ENCODE measurements at places on chromosomes 5 and 9.

DNA sequence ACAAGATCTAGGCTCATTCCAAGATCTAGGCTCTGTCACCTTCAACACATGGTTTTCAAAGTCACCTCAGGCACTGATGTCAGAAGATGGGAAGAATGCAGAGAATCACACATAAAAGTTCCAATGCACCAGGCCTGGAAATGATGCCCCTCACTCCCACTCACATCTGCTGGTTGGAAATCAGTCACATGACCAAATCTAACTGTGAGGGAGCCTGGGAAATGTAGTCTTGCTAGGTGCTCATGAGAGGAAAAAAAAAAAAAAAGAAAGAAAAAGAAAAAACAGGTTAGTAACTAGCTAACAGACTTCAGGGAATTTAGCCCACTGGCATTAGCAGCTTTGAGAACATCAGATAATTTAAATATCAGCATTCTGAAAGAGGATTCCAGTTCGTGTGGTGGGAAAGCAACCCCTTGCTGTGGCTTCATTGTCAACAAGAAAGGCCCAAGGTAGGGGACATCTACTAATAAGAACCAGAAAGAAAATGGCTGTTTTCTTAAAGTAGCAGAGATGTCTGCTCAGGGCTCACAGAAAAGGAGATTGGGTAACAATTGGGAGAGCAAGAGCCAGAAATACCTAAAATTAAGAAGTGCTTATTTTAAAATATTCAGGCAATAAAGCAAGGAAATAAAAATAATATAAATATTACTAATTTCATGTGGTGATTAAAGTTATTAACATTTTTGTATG, 614.3 kb downstream of the ACTL7B start:
- DNase-seq, result no peak

DNA sequence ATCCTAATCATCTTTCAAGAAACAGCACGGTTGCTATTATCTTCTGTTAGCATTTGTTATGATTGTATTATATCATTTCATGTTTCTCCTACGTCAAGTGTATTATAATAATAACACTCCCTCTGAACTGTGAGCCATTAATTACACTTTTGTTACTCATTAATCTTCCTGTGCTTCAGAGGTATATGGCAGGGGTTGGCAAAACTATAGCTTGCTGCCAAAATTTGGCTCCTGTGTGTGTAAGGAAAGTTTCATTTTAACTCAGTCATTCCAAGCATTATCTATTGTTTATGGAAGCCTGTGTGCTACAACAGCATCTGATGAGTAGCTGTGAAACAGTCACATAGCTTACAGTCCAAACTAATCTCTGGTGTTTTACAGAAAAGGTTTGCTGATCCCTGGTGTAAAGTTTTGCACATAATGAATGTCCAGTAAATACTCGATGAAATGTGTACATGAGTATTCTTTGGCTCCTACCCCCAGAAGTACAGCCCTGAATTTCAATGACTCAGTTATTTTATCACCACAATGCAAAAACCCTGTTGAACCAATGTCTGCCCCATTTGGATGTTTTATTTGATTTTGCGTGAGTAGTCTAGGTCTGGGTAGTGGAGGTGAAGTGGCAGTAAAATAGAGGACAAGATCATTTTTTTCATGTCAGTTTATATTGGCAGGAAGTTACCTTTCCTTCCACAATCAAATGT, 648.2 kb downstream of the MAT2B start:
- no peak for DNase-seq

GRCh38 chr5:72455476-72455875, 51.7 kb downstream of the ZNF366 start:
- no peak for DNase-seq

DNA sequence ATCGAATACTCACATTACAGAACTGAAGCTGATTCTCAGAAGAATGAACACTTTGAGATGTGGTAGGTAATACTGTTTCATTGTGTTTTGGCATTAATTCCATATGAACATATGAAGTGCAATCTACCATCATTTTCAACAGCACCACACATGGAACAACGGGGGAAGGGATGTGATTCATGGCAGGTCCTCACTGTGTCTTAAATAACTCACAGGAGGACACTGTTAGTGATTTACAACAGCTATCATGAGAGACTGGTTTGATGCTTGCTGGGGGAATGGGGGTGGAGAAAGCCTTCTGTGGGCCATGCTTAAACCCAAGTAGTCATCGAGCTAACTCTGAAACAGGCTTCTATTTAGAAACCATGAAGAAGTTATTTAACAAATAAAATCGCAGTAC, 232.9 kb downstream of the SPOCK1 start:
- DNase-seq, result no peak

GRCh38 chr9:87035879-87036278, 88.6 kb upstream of the GAS1 start:
- no peak for DNase-seq

DNA sequence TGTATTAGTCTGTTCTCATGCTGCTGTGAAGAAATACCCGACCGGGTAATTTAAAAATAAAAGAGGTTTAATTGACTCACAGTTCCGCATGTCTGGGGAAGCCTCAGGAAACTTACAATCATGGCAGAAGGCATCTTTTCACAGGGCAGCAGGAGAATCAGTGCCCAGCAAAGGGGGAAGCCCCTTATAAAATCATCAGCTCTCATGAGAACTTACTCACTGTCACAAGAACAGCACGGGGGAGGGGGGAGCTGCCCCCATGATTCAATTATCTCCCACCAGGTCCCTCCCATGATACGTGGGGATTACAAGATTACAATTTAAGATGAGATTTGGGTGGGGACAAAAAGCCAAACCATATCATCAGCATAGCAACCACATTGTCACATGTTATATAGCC, 102.5 kb downstream of the GPBP1 start:
- DNase-seq, result peak; percentile 7

DNA sequence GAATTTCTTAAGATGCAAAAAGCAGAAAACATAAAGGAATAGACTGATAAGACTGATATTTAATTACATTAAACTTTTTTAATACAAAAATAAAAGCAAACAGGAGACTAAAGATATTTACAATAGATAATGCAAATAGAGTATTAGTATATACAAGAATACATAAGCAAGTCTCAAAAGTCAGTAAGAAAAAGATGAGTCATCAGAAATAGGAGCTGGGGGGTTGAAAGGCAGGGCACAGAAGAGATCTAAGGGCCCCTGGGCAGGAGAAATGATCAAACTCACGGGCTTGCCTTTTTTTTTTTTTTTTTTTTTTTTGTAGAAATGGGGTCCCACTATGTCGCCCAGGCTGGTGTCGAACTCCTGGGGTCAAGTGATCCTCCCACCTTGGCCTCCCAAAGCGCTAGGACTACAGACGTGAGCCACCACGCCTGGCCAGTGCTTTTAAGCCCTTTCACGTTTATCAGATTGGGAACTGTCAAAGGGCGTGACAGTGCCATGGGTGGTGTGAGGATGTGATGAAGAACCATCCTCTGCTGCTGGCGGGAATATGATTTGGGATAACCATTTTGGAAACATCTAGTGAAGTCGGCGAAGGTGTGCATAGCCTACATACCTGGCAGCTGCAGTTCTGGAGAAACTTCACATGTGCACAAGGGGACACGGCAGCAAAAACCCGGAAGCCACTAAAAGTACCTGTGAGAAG, 126.1 kb downstream of the CACNA1B start:
- no peak for DNase-seq

GRCh38 chr9:36136894-36137391, 410 bp downstream of the GLIPR2 start:
- DNase-seq, result no peak

DNA sequence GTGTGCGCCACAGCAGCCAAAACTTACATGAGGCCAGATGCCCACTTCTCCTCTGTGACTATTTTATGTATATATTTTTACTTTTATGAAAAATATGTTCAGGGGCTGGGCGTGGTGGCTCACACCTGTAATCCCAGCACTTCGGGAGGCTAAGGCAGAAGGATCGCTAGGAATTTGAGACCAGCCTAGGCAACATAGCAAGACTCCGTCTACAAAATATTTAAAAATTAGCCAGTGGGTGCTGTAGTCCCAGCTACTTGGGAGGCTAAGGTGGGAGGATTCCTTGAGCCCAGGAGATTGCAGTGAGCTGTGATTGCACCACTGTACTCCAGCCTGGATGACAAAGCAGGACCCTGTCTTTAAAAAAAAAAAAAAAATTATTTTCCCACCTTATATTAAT, 83.2 kb downstream of the RFK start:
- no peak for DNase-seq

- no peak for DNase-seq
Measured at GRCh38 chr9:80251778-80252177, 680.0 kb downstream of the TLE4 start.

DNA sequence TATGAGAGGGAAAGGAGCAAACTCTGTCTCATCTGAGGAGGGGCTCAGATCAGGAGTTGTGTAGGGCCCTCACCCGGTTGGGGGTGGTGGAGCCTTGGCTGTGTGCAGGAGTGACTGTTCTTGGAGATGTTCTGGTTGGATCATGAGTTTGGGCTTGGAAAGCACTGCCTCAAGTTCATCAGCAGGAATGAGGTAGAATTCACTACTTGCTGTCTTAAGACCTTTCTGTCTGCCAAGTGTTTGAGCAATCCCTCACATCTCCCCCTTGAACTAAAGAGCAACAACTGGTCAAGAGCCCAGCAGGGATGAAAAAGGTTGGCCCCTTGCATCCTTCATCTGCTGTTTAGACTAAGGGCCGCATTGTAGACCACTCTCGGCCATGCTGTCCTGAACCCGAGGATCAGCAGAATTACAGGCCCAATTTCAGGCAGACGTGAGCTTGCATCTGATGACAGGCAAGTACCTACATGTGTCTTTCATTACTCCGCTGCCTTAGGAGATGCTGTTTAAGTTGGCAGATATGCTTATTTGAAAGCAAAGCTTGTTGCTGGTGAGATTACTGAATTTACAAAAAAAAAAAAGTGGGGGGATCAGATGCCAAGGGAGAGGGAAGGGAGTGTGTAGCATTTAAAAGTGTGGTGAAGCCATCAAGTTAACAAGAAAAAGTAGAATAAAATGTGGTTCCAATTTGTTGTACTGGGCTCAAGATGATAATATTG, 36.4 kb downstream of the PIK3R1 start:
- no peak for DNase-seq

DNA sequence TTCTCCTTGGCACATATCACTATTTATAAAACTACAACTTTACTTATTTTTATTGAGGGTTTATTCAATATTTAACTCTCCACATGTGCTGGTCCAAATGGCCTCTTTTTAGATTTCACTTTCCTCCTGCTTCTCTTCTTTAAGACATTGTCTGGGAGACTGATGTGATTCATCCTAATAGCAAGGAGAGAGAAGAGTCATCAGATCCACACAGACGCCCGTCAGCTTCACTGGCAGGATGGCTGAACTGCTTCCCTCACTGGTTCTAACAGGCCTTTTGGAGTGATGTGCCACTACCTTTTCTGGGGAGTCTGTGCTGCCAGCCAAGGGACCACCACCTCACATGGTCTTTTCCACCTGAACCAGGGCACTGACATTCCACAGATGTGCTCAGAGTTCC, 16.5 kb upstream of the ROR2 start:
- DNase-seq, result no peak

DNA sequence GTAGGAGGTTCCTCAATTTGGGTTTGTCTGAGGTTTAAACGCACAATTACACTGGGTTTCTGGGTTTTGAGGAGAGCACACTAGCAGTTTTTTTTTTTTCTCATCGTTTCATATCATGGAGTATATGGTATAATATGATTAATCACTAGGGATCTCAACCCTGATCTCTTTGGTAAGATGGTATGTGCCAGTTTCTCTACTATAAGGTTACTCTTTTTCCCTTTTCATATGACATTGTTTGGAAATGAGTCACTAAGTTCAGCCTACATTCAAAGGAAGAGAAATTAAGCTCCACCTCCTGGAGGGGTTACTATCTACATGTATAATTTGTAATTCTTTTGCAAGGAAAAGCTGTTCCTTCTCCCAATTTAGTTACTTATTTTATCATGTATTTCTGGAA, 35.2 kb downstream of the MTRR start:
- DNase-seq, result no peak

- no peak for DNase-seq
Measured at GRCh38 chr5:14295610-14296009, 152.5 kb downstream of the TRIO start.

GRCh38 chr5:125125031-125125823, 378.8 kb upstream of the ZNF608 start:
- DNase-seq, result no peak

GRCh38 chr9:38659538-38659937, 39.1 kb upstream of the ANKRD18A start:
- no peak for DNase-seq

- DNase-seq, result no peak
Measured at GRCh38 chr5:17748941-17749340, 114.7 kb downstream of the TAF11L14 start.

- no peak for DNase-seq
Measured at GRCh38 chr5:113524927-113525326, 11.4 kb downstream of the YTHDC2 start.

- no peak for DNase-seq
Measured at GRCh38 chr5:134070725-134071613, 43.5 kb upstream of the TCF7 start.

- DNase-seq, result peak; percentile 73
Measured at GRCh38 chr5:4879693-4880303, 260.3 kb upstream of the ADAMTS16 start.

DNA sequence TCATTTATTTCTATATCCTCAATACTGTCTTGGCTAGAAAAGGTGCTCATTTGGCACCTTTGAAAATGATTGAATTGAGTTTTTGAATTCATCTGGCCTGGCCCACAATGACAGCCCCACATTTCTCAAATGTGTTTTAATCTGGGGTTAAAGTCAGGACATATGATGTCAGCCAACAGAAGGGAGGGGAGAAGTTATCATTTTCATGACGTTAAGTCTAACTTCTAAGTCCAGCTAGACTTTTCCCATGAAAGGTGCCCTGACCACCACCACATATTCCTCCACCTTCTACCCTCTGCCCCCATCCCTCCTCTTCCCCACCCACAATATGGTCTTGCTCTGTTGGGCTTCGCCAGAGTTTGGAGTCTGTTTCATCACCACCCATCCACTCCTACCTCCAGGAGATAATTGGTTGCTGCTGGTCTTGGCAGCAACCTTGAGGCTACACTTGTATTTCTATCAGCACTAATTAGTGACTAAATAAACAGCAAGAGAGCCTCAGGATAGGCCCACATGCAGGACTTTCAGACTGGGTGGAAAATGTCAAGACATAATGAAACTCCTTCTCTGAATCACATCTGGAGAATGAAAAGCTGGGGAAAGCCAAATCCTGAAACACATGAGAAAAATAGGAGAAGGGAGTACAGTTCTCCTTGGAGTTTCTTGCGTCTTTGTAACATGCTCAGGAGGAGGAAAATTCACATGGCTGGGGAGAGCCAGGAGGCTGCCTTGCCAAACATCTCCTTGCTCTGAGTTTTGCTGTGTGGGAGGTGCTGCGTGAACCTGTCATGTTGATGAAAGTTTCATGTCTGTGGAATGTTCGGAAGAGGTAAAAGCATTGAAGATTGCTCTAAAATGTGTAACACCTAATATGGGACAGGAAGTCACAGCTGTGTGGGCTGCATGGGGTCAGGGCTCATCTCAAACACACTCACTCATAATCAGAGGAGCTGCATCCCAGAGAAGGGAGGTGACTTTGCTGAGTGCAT, 544.7 kb upstream of the KLF4 start:
- no peak for DNase-seq

GRCh38 chr5:152824316-152824715, 419.2 kb upstream of the NMUR2 start:
- no peak for DNase-seq

- DNase-seq, result peak; percentile 78
Measured at GRCh38 chr5:171418316-171418981, 998 bp upstream of the FGF18 start.

All from erythroblast (primary cell).